ENCODE measurements at places on chromosomes 6 and 20. TPM values are rescaled to one million over a fixed set of nuclear protein-coding genes. Genes with fewer than 3 reads are reported as not detected.

Gene TRDN
- 3.8 TPM for total RNA-seq

Gene COX4I2
- not detected for total RNA-seq

Gene ELOVL2
- 14.1 TPM for total RNA-seq

Gene SPINT4
- total RNA-seq = not detected

GRCh38 chr20:59014680-59015389 is 4.4 kb upstream of the TUBB1 start:
- DNase-seq = no peak

DNA sequence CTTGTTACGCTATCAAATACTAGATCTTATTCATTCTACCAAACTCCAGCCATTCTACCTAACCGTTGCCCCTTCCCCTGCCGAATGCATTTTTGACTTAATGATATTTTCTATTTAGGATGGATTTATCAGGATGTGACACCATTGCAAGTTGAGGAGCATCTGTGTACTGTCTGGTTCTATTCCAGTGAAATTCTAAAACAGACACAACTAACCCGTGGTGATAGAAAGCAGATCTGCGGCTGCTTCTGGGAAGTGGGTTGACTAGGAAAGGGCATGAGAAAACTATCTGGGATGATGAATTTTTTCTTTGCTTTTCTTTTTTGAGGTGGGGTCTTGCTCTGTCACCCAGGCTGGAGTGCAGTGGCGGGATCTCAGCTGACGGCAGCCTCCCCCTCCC is 20.7 kb upstream of the SRC start:
- no peak for DNase-seq

DNA sequence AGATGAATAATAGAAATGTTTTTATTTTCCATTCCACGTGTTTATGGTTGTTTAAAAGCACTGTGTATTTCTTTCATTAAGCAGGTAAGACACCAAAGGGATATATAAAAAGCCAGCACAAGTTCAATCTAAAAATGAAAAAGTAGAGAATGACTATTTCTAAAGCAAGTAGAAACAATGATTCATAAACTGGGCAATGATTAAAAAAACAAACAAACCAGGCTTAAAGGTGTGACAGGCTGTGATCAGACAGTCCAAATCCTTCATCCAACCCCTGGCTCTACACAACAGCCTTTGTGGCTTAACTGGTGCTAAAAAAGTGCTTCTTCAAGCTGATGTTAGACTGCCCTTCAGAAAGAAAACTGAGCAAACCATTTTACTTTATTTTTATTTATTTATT is 45.7 kb upstream of the TSHZ2 start:
- DNase-seq = no peak

DNA sequence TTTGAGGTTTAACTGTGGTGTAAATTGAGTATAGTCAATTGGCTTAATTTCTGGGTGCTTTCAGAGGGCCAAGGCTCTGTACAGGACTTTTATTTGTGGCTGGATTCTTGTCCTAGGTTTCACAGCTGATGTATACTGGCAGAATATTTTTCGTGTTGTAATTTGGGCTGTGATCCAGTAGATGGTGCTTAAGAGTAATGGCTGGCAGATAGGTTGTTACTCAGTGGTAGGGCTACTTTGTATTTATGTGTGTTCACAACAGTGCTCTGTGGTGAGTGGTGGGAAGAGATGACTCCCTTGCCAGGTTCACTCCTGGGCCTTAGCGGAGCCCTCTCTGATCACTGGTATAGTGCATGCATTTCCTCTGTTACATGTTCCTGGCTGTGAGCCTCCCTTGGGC is 34.5 kb upstream of the FERMT1 start:
- DNase-seq = peak; percentile 19

- no peak for DNase-seq
These were observed 2.7 kb downstream of the PAX1 start for GRCh38 chr20:21707999-21708737.

- peak; percentile 62 for DNase-seq
These were observed 111.0 kb upstream of the TFAP2D start for GRCh38 chr6:50602292-50602691.

- peak; percentile 9 for DNase-seq
These were observed 98.3 kb downstream of the HAO1 start for GRCh38 chr20:7841971-7842310.

GRCh38 chr6:26570027-26570809 is 26.5 kb upstream of the ABT1 start:
- no peak for DNase-seq

DNA sequence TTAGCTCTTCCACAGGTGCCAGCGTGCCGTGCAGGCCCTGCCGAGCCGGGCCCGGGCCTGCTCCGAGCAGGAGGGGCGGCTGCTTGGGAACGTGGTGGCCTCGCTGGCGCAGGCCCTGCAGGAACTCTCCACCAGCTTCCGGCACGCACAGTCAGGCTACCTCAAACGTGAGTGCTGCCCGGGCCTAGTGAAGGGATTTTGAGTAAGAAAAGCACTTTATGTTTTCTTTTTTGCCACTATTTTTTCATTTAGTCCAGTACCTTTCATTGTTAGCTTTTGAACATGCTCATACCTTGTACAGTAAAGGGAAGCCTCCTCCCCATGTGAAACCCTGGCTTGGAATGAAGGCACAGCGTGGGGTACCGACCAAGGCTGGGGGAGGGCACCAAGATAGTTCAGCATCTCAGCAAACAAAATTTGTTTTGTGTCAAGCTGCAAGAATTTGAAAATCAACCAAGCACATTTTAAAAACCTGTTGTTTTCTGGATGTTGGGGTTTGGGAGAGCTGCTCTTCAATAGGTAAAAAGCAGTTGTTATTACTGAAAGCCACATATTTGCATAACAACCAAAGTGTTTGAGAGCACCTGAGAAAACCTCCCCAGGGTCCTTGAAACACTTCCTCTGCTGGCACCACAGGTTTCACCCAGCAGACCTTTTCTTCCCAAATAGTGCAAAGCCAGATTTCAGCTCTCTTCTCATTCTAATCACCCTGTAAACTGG is 18.4 kb downstream of the STX16 start:
- DNase-seq = no peak

DNA sequence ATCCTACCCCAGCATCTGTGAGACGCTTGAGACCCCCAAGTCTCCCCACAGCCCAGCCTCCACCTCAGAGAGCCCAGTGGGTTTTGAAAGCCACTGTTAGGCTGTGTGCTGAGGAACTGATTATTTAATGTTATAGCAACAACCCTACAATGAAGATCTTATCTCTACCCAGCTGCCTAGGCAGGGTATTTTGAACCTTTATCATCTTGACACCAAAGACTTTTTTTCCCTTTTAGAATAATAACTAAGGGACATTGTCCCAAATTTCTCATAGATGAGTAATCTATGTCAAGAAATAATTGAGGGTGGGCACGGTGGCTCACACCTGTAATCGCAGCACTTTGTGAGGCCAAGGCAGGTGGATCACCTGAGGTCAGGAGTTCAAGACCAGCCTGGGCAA is 26.2 kb downstream of the HM13 start:
- no peak for DNase-seq

GRCh38 chr20:63092660-63093215 is 86.0 kb upstream of the BHLHE23 start:
- no peak for DNase-seq

GRCh38 chr6:110688661-110689268 is 126.5 kb downstream of the CDK19 start:
- DNase-seq = no peak

DNA sequence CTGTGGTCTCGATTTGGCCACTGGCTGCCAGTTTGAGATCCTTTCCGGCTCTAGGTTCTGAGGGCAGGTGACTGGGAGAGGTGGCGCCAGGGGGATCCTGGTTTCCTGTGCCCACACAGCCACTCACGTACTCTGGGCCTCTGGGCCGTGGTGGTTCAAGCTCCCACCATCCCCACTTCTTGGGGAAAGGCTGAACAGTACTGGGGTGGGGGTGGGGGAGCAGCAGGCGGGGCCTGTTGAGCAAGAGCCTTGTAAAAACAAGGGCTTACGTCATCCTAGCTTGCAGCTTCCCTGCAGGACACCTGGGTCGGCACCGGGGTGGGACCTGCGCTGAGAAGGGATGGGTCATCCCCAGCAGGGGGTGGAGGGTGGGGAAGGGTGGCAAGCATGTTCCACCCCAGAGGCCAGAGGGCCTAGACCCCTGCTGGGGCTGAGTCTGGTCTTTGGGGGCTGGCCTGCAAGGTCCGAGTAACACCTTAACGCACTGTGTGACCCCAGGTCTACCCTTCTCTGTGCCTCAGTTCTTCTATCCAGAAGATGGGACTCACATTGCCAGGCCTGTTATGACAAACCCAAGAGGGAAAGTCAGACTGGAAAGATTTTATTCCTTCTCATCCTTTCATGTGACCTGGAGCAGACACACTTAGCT is 3.1 kb upstream of the CEBPB start:
- DNase-seq = peak; percentile 65

DNA sequence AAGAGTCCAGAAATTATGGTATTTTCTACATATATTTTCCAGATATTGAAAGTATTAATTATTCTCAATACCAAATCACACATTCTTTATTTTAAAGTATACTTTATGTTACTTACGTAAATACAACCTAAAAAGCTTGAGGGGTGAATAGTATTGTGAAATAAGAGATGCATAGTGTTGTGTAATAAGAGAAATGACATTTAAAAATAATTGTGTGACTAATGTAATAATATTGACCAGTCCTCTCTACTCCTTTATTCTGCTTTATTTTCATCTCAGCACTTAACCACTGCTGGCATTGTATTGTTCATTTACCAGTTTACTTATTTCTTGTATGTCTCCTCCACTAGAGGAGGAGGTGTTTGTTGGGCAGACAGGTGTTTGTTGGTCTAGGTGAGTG is 135.6 kb downstream of the EYA4 start:
- DNase-seq = no peak

- peak; percentile 52 for DNase-seq
These were observed 569 bp downstream of the TCEA2 start for GRCh38 chr20:64063389-64064144.
